ENCODE measurements at places on chromosomes 5 and 9. TPM values are rescaled to one million over a fixed set of nuclear protein-coding genes. Genes with fewer than 3 reads are reported as not detected.

DNA sequence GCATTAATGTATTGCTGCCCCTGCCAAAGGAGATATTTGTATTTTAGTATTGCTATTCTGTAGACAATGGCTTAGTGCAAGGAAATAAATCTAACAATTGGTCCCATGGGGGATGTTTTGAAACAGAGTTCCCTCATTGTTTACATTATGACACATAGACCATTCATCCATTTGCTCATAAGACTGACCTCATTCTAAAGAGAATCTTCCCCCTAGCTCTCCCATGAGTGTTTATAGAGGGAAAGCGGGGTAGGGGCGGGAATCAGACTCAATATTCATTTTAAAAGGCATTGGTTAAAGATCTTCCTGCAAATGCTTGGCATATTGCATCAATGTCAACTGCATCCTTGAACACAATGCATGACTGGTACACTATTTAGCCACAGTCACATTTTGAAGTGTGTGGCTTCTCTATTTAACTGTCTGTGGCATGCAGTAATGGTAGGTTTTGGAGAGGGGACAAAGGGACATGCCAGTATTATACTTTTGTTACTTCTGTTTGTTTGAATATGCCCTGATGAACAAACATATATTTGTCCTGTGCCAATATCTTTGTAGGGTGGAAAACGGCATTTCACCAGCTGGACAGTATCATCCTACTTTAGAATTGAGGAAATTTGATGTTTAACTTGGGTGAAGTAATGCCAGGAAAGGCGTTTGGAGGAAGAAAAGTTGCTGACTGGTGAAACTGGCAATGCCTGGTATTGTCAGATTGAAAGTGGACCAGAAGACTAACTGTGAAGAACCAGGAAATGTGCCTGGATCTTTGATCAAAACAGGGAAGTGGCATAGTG lies 84.1 kb upstream of the MEGF10 start:
- H3K36me3 ChIP-seq: no peaks in the 10 kb centered on the region
- no peak overlapping the region for H3K27ac ChIP-seq
- DNase-seq: no peak
- H3K4me1 ChIP-seq: no peaks in the 10 kb centered on the region

DNA sequence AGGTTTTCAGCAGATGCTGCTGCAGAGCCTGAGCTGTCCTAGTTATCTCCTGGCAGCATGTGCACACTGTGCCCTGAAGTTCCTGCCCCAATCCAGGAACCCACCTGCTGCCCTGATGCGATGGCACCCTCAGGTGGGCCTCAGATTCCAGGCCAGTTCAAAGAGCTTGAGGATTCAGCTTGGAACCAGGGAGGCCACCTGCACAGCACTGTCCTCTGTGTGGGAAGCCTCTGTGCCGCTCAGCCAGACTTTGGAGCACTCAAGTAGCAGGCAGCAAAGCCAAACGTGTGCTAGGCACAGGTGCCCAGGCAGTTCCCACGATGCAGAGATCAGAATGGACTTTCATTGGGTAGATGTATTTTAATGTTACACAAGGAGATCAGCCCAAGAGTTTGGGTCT lies 132.8 kb upstream of the RAPGEF1 start:
- H3K27ac ChIP-seq: no peak overlapping the region
- H3K4me3 ChIP-seq: no peak overlapping the region
- H3K27me3 ChIP-seq: no peaks in the 10 kb centered on the region
- no peaks in the 10 kb centered on the region for H3K4me1 ChIP-seq

DNA sequence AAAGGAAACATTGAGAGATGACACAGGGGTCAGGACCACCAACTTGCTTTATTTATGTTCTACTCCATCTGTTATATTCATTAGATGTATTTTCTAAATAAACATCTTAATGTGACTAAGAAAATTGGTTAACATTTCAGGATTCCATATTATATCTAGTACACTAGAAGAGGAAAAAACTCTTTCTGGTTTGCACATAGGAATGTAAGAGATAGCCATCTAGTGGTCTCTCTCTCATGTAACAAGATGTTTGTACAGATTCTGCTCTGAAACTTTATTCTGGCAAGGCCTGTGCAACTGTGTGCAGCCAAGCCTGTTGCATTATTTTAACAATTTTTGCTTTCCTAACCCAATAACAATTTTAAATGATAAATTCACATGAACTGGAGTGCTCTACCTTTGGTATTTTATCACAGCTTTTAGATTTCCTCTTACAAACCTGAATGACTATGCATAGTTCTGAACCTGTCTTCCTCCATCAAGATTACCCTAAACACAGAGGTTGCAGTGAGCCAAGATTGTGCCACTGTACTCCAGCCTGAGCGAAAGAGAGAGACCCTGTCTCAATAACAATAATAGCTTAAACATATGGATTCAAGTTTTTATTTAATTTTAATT lies 148.2 kb downstream of the GIN1 start:
- DNase-seq: no peak
- no peak overlapping the region for H3K4me3 ChIP-seq
- H3K36me3 ChIP-seq: peaks cover 17% of the 10 kb centered on the region

TSPAN17 gene
- total RNA-seq: 25.7 TPM

DNA sequence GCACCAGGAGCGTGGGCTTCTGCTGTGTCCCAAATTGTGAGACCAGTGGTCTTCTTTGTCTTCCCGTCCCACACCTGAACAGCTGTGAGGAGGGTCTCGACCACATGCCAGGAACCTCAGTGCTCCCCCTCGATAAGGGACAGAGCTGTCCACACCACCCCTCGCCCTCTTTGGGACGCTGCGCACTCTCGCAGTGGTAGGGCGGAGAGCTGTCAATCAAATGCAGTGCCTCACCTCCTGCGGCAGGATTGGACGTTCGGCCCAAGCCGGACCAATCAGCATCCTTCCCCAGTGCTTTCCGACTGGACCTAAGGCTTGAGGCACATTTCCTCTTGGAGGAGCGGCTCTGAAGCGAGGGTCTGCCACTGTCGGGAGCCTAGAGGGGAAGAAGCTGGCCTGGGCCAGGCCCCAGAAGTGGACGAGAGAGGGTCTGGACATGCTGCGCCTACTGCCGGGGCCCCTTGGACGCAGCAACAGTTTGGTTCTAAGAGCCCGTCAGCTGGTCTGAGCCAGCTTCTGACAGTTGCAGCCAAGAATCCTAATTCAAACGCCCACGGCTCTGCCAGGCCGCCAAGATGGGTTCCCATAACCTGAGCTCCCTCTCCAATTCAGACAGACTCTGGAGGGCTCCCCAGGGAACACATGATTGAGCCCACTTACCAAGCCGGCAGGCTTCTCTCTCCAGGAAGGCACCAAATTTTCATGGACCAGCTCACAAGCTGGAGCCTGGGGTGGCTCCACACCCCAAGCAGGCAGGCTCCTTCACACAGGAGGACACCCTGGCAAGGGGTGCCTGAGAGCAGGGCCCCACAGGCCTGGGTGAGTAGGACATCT lies 28.1 kb upstream of the ADAMTS2 start:
- H3K4me3 ChIP-seq: no peak overlapping the region
- no peak overlapping the region for H3K27ac ChIP-seq
- no peaks in the 10 kb centered on the region for H3K4me1 ChIP-seq
- no peak for DNase-seq
- H3K27me3 ChIP-seq: no peaks in the 10 kb centered on the region

IL31RA gene
- 0.15 TPM for total RNA-seq

All from psoas muscle (tissue), 8 donors.